ENCODE measurements at places on chromosomes 1 and 21.
A peak's percentile ranks its signal among the peaks of the same experiment; 100 is the strongest.

DNA sequence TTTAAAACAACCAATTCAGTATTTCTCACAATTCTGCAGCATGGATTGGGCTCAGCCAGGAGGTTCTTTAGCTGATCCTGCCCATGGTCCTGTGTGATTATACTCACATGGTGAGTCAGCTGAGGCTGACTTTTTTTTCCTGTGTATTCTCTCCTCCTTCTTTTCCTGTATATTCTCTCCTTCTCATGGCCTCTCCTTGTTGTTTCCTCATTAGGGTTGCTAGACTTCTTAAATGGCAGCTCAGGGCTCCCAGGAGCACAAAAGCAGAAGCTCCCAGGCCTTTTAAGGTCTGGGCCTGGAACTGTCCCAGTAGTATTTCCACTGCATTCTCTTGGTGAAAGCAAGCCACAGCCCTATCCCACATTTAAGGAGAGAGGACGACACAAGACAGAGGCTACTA, 26.8 kb downstream of the VANGL1 start:
- DNase-seq, result peak; percentile 87

GRCh38 chr1:103112546-103112945, 4.2 kb upstream of the COL11A1 start:
- DNase-seq, result no peak

DNA sequence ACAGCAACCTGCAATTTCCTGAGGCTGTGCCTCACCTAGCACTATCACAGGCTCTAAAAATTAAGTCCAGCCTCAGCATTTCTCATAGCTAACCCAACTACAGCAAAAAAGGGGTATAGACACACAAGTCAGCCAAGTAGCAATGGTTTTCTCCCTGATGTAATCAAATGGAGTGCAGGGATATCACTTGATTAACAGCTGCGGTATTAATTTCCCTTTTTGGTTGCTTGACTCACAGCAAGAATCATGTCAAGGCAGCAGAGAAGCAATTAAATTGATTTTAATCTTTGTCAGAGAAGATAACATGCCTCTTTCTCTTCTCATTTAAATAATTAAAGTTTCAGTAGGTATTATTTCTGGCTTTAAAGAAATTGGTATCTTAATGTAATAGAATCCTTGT, 278.9 kb downstream of the RWDD3 start:
- DNase-seq, result no peak

DNA sequence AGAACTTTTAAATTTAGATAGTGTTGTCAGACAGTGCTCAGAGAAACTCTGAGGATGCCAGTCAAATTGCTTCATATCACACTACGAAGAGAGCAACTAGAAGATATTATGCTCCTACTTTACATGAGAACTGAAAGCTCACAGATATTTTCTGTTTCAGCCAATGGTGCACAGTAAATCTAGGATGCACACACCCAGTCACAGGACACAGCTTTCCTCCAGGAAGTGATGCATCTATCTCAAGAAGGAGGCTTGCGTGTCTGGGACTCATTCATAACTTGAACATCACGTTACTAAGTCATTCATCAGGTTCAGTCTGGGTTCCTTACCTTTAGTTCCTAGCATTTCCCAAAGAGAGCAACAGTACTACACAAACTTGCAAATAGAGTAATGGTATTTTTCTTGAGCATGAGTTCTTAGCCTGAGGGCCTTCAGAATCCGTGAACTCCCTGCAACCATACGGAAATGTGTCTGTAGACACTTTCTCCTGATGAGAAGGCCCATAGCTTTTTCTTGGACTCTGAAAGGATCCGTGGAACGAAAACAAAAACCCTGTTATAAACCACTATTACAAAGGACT, 12.2 kb downstream of the ZNF697 start:
- no peak for DNase-seq

DNA sequence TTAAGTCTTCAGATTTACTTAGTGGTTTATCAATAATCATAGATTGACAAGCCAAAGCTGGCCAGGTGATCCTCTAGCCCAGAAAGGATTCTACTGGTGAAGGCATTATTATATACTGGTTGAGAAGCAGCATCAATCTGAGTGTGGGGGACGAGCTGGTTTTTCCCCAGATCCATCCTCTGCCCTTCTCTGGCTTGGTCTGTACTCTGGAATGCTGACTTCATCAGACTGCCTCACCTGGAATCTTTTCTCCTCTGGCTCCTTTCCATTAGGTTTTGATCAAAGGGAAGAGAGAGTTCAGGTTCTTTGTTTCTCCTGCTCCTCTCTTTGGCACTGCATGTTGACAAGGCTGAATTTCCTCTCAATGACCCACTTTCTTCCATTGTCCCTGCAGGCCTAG, 93.9 kb downstream of the KCTD3 start:
- no peak for DNase-seq

DNA sequence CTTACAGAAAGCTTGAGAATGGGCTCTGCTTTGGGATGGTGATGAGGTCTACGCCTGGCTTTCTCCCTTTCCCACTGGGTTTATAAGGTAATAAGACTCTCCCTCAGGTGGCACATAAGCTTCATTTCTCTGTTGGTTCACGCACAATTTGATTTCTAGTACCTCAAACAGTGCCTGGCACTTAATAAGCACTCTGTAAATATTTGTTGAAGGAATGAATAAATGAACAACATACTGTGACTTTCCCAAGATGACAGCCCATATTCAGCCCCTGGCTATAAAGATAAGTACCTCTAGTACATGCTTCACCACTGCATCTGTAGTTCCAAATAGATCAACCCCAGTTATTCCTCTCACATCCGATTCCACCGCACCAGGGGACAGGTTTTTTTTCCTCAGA, 17.8 kb downstream of the COPA start:
- DNase-seq, result no peak

GRCh38 chr1:29524285-29525065, 288.2 kb downstream of the PTPRU start:
- DNase-seq, result no peak

GRCh38 chr1:71593523-71593922, 512.7 kb upstream of the ZRANB2 start:
- DNase-seq, result no peak

DNA sequence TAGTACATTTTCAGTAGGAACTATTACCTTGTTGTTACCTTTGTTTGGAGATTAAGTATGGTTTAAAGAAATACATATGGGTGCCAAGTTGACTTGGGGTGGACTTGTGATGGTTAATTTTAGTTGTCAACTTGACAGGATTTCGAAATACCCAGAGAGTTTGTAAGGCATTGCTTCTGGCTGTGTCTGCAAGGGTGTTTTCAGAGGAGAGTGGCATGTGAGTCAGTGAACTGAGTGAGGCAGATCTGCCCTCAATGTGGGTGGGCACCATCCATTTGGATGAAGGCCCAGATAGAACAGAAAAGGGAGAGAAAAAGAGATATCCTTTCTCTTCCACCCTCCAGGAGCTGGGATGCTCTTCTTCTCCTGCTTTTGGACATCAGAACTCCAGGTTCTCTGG, 315.5 kb downstream of the GPATCH2 start:
- no peak for DNase-seq

DNA sequence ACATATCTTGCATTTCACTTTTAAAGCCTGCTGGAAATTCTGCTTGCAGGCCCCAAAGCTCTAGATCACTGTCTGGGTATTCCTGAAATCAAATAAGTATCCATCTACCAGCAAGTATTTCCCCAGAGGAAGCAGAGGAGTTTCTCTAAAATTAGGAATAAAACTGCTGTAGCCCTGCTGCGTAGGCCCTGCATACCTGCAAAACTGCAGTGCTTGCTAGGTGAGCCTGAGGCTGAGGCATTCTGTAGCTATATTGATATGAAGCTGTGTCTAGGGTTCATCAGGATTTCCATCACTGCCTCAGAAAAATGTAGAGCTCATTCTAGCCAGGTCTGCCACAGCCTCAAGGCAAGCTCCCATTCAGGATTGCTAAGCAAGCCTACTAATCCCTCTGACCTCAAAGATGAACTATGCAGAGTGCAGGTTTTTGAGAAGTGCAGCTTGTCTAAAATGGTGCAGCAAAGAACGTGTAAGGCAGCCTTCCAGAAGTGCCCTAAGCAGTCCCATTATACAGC, 28.7 kb downstream of the NPHS2 start:
- DNase-seq, result no peak

DNA sequence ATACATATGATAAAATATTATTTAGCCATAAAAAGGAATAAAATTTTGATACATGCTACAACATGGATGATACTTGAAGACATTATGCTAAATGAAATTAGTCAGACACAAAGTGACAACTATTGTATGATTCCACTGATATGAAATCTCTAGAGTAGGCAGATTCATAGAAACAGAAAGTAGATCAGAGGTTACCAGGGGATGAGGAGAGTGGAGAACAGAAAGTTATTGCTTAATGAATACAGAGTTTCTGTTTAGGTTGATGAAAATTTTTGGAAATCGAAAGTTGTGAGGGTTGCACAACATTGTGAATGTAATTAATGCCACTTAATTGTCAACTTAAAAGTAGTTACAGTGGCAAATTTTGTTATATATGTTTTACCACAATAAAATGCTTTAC, 315.7 kb upstream of the USP25 start:
- no peak for DNase-seq

GRCh38 chr1:63127376-63127775, 195.0 kb upstream of the FOXD3 start:
- DNase-seq, result peak; percentile 14

- DNase-seq, result no peak
Measured at GRCh38 chr1:209767706-209768105, 11.9 kb downstream of the TRAF3IP3 start.

DNA sequence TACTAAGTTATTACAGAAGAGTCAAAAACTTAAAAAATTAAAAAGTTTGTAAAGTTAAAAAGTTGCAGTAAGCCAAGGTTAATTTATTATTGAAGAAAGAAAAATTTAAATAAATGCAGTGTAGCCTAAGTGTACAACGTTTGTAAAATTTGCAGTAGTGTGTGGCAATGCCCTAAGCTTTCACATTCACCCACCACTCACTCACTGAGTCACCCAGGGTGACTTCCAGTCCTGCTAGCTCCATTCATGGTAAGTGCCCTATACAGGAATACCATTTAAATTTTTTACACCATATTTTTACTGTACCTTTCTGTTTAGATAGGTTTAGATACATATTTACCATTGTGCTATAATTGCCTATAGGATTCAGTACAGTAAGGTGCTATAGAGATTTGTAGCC, 88.6 kb downstream of the CTH start:
- peak; percentile 33 for DNase-seq

DNA sequence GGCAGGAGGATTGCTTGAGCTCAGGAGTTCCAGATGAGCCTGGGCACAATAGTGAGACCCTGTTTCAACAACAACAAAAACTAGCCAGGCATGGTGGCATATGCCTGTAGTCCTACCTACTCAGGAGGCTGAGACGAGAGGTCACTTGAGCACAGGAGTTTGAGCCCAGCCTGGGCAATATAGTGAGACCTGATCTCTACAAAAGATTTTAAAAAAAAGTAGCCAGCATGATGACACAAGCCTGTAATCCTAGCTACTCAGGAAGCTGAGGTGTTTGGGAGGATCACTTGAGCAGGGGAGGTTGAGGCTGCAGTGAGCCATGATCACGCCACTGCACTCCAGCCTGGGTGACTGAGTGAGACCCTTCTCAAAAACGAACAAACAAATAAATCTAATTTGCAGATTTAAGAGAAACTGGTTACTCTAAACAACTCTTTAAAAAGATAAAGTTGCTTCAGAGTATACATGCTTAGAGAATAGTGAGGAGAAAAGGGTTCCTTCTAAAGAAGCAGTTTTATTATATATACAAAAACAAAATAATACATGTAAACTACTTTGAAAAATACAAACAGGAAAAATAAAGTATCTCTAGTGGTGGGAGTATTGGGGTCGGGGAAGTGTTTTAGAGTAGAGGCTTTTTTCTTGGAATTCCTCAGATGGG, 88.4 kb downstream of the ADCY10 start:
- DNase-seq, result no peak

- no peak for DNase-seq
Measured at GRCh38 chr1:165454091-165454610, 9.2 kb upstream of the RXRG start.

DNA sequence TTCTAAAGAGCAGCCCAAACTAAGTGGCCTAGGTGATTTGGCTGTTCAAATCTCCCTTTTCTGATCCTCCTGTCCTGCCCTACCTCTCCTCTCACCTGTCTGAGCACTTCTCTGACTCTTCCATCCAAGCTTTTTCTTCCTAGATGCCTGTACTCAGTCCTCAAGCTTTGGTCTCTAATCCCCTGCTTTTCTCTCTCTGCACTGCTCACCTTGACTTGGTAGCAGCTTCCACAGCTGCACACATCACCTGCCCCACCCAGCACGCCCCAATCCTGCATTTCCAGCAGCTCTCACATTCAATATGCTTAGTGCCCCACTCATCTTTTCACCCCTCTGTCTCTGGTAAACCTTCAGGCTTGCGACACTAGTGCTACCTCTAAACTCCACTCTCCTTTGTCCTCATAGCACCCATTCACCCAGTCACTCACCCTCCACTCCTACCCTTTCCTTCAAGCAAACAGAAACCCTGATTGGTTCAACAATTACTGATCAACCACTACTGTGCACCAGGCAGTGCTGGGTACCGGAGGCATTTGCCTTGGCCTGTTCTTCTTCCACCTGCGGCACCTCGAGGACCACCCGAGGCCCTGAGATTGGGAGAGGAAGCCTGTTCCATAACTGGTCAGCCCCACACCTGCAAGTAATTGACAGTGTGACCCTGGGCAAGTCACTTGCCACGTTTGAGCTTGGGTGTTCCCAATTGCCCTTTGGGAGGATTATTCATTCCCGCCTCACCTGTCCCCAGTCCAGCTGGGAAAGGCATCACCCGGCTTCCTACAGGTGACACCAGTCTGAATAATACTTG, 136.1 kb upstream of the EDN2 start:
- DNase-seq, result no peak

- DNase-seq, result no peak
Measured at GRCh38 chr1:16979475-16980327, 719 bp downstream of the MFAP2 start.

GRCh38 chr1:233603478-233603877, 10.4 kb upstream of the KCNK1 start:
- DNase-seq, result no peak

DNA sequence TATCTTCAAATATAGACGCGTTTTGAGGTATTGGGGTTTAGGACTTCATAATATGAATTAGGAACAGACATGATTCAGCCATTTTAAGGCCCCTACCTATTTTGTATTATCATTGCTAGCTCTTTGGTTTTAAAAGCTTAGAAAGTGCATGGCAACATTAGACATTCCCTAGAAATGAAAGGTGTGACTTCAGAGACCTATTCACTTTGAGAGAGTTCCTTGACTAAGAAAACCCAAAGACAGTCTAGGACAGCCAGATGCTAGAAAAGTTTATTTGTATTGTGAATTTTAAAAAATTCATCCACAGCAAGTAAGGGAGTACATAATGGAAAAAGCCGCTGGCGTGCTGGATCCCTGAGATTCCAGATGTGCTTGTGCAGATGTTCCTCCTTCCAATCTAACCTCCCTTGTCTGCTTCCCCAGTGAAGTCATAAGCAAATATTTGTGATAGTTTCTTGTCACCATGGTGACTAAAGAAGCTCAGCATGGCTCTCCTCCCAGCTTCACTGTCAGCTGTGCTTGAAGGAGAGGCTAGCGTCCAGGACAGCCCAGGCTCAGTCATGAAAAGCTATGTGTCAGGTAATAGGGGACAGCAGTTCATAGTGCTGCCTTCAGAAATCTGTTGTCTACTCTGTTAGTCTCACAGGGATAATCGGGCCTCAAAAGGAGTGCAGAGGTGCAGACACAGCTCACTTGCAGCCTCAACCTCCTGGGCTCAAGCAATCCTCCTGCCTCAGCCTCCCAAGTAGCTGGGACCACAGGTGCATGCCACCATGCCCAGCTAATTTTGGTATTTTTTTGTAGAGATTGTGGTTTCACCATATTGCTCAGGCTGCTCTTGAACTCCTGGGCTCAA, 34.8 kb downstream of the KPNA6 start:
- peak; percentile 79 for DNase-seq

Data from M059J (cell line).